ENCODE measurements at places on chromosomes 16 and 17.
A peak's percentile ranks its signal among the peaks of the same experiment; 100 is the strongest.

- DNase-seq, result no peak
These were observed 3.5 kb upstream of the ARHGAP27 start for GRCh38 chr17:45436161-45436560.

- DNase-seq, result peak; percentile 44
These were observed 9.7 kb downstream of the CFAP20 start for GRCh38 chr16:58119509-58119845.

DNA sequence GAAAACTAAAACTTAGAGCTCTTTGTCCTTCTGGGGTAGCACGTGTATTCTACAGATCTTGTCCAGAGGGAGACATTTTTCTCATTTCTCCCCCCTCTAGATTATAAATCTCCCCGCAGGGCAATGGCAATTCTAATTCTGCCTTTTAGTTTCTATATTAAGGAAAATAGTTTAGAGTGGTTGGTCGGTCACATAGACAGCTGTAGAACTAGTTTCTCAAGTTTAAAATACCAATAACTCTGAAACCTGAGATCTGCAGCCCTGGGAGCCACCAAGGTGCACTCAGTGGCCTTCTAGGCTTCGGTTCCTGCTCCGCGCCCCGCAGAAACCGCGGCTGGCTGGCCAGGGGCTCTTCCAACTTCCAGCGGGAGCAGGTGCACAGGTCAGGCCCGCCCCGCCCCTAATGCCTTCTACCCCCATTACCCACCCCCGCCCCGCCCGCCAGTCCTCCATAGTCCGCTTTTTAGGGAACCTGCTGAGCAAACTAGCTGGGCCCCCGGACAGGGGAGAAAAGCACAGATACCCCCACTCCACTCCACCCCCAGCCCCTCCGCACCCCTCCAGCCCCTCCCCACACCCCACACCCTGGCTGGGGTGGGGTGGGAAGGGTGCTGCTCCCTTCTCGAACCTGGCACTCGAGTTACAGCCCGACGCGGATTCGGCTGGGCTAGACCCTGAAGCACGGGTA, 431 bp downstream of the SLFN11 start:
- DNase-seq, result peak; percentile 74

DNA sequence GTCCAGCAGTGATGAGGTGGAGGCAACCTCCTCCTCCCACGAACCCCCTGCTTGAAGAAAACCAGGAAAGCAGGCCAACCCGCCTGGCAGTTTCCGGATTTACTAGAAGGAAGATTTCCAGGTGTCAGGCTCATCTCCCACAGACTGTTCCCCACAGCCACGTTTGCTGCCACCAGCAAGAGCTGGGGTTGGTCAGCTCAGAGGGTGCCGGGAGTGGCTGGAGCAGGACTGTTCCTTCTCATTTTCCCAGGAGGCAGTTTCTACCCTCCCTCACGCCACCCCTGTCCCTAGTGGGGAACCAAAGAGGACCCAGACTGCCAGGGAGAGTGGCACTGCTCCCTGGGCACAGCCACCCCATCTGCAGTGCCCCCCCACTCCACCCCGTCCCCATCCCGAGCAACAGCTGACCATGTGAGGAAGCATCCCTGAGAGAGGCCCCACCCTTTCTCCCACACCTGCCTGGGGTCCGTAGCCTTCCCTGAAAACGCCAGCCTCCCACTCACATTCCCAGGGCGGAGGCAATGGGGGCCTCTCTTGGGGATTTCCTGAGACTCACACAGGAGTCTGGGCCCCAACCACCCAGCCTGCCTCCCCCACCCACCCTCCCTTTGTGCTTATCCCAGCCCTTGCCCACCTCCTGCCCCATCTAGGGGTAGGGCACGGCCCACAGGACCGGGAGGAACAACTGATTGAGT, 5.9 kb downstream of the KRT17 start:
- no peak for DNase-seq

GRCh38 chr16:85128079-85128837, 16.0 kb upstream of the CIBAR2 start:
- DNase-seq, result no peak

GRCh38 chr16:1345087-1345486, 6.6 kb downstream of the TSR3 start:
- no peak for DNase-seq

GRCh38 chr17:50909765-50910605, 43.8 kb upstream of the TOB1 start:
- DNase-seq, result no peak

- DNase-seq, result no peak
These were observed 30.6 kb downstream of the XYLT1 start for GRCh38 chr16:17440131-17440530.

DNA sequence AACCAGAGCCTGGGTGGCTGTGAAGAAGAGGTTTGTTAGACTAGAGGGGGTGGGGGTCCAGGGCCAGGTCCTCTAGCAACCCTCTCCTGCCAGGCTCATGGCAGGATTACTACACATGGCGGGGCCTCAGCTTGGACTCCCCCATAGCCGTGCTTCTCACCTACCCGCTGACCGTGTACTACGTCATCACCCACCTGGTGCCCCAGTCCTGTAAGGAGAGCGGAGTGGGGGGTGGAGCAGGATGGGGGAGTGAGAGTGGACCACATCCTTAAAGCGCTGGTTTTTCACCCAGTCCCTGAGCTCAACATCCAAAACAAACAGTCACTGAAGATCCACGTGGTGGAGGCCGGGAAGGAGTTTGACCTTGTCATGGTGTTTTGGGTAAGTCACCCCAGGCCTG, 4.2 kb upstream of the CXCL16 start:
- DNase-seq, result no peak

DNA sequence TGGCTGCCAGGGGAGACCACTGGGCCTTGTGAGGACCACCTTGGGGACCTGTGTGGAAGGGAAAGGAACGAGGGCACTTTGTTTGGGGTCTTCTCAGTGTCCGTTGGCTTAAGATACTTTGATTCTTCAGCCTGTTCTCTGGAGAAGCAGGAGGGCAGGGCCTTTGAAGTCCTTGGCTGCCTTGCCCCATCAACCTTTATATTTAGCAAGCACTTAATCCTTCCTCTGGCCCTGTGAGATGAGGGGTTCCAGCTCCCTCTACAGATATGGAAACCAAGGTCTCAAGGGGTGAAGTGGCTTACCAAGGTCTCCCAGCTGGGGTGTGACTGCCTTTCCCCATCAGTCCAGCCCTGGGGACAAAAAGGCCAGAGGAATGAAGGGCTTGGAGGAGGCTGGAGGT, 28.5 kb downstream of the TTYH2 start:
- no peak for DNase-seq

- DNase-seq, result no peak
These were observed 5.8 kb upstream of the SPIRE2 start for GRCh38 chr16:89822188-89823086.
